ENCODE measurements at places on chromosomes 13 and 19. TPM values are rescaled to one million over a fixed set of nuclear protein-coding genes. Genes with fewer than 3 reads are reported as not detected.

The HOOK2 gene
- total RNA-seq: 96.3 TPM

The ADAMTSL5 gene
- 24.0 TPM for total RNA-seq

The XRCC1 gene
- 37.4 TPM for total RNA-seq

The KLK15 gene
- not detected for total RNA-seq

The C1QTNF9B gene
- total RNA-seq: not detected

The AMER2 gene
- not detected for total RNA-seq

The TRAPPC2B gene
- 3.9 TPM for total RNA-seq

The SYCN gene
- not detected for total RNA-seq

The NCCRP1 gene
- 0.12 TPM for total RNA-seq

The SELENOV gene
- not detected for total RNA-seq

The ZNF729 gene
- total RNA-seq: not detected

The CABP5 gene
- not detected for total RNA-seq

The RAVER1 gene
- total RNA-seq: 71.0 TPM

The CEACAM20 gene
- not detected for total RNA-seq

The DENND1C gene
- 0.54 TPM for total RNA-seq

The B3GNT3 gene
- total RNA-seq: 22.2 TPM

The ATP1A3 gene
- 34.7 TPM for total RNA-seq

The THSD1 gene
- total RNA-seq: 0.76 TPM

The PPM1N gene
- 5.2 TPM for total RNA-seq

The SULT2B1 gene
- total RNA-seq: 4.8 TPM

The CEACAM5 gene
- total RNA-seq: 0.22 TPM

All from HCT116 (cell line).